ENCODE measurements at places on chromosomes 13 and 19.

GRCh38 chr13:22198641-22199217 is 527.9 kb downstream of the FGF9 start:
- no peak for DNase-seq

- DNase-seq, result no peak
Measured at GRCh38 chr13:33276570-33276969, 9.0 kb downstream of the STARD13 start.

DNA sequence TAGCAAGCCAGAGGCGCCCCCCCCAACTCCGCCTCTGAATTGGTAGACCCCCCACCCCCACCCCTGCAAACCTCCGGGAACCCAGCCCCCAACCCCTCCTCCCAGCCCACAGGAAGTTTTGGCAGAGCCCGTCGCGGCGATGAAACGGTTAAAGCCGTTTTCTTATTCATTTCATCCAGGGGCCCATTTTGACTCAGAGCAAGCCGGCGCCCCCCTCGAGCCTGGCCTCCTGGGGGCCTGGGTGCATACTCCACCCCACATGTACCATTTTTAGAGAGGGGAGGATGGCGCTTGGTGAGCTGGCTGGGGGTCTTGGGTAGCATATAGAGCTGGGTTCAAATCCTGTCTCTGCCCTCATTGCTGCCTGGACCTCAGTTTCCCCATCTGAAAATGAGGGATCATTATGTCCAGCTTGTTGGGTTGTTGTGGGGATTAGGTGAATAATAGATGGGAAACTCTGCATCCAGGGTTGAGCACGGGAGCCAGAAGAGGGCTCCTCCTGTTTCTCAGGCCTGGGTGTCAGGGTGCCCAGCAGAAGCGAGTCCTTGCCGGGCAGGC is 7.9 kb upstream of the JUNB start:
- DNase-seq, result no peak

DNA sequence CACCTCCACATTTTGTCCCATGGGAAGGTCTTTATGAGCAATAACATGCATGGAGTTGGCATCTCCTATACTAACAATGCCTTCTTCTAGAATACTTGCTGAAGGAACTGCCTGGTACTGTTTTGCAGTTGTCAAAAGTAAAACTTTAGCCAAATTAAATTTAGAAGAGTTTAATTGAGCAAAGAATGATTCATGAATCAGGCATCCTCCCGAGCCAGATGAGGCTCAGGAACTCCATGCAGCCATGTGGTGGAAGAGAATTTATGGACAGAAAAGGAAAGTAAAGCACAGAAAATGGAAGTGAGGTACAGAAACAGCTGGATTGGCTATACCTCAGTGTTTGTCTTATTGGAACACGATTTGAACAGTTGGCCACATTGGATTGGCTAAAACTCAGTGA is 1081.9 kb downstream of the SLITRK1 start:
- no peak for DNase-seq

DNA sequence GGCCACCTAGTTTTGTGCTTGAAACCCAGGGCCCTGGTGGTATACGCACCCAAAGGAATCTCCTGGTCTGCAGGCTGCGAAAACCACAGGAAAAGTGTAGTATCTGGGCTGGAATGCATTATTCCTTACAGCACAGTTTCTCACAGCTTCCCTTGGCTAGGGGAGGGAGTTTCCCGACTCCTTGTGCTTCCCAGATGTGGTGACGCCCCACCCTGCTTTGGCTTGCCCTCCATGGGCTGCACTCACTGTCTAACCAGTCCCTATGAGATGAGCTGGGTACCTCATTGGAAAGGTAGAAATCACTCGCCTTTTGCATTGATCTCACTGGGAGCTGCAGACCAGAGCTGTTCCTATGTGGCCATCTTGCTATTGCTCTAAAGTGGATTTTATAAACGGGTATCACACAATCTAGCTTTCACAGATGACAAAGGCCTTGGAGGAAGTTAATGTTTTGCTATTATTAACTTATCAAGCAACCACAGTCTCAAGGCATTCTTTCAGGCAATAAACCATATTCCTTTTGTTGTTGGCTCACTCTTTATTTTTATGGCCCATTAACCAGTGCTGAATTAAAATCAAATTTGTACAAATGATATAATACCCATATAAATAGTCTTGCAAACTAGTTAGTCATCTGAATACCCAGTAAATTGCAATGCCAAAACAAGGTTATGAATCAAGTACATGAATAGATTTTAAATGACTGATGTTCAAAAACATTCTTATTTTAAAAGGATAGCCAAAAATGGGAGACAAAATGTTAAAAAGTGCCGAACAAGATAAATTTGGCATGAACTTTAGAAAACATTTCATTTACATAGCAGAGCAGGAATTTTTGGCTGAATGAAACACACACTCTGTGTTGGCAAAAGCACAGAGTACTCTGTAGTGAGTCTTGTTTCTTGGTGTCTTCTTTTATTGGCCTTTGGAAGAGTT is 475.4 kb upstream of the ARGLU1 start:
- DNase-seq, result peak; percentile 75

Measured in ascending aorta (tissue), 2 donors.